Brain microvascular endothelial cell (primary cell): ENCODE measurements at places on chromosomes 1 and 21.

GRCh38 chr21:31908106-31909031 is 35.5 kb downstream of the HUNK start:
- no peak for DNase-seq

GRCh38 chr1:203791498-203791897 is 3.9 kb upstream of the ZBED6 start:
- no peak for DNase-seq

DNA sequence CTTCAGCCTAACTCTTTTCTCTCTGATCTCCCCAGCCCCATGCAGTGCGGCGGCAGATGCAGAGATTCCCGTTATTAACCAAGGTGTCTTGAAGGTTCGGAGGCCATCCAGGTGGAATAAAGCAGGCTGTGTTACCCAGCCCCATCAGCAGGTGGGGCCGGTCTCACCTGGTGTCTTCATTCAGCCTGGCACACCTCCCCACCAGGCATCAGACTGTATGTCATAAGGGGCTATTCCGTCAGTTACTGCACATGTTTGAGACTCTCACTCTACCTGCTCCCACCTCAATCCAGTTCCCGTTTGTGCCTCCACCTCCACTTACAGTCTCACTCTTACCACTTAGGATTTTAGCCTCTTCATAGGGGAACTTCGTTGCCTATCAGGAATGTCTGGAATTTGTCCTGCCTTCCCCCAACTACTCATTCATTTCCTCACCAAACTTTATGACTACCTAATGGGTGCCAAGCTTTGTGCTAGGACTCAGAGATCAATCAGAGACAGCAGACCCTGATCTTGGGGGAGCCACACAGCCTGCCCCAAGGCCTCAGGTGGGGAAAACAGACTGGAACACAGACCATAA is 170.2 kb downstream of the PLPP3 start:
- no peak for DNase-seq

- DNase-seq: no peak
Observed at GRCh38 chr1:226466296-226466695, 58.4 kb upstream of the PARP1 start.

DNA sequence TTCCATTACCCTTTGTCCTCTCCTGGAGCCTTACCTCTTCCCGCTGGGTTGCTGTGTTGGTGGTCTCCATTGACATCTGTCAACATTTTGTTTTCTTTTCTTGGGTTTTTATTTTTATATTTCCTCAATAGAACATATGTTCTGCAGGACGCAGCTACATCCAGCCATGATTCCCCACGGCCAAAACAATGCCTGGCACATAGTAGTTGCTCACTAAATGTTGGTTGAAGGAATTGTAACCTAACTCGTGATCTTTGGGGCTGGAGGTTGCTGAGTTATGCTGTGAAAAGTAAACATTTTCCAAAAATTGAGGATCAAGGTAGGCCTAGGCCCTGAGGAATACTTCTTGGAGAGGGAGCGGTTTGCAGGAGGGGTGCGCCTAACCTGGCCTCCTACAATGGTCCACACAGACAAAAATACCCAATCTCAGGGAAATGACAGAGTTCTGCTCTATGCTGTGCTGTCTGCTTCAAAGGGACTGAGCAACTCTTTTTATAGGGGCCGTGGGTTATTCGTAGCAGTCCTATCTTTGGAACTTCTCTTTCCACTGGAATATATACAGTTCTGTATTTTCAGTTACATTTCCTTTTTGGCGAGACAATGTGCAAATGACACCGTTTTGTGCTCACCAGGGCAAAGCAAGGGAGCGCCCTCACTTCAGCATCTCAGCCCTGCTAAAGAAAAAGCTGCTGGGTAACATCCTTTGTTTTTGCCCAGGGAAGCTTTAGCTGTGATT is 1.4 kb downstream of the PDPN start:
- no peak for DNase-seq

GRCh38 chr1:226670073-226670472 is 69.0 kb downstream of the ITPKB start:
- no peak for DNase-seq

DNA sequence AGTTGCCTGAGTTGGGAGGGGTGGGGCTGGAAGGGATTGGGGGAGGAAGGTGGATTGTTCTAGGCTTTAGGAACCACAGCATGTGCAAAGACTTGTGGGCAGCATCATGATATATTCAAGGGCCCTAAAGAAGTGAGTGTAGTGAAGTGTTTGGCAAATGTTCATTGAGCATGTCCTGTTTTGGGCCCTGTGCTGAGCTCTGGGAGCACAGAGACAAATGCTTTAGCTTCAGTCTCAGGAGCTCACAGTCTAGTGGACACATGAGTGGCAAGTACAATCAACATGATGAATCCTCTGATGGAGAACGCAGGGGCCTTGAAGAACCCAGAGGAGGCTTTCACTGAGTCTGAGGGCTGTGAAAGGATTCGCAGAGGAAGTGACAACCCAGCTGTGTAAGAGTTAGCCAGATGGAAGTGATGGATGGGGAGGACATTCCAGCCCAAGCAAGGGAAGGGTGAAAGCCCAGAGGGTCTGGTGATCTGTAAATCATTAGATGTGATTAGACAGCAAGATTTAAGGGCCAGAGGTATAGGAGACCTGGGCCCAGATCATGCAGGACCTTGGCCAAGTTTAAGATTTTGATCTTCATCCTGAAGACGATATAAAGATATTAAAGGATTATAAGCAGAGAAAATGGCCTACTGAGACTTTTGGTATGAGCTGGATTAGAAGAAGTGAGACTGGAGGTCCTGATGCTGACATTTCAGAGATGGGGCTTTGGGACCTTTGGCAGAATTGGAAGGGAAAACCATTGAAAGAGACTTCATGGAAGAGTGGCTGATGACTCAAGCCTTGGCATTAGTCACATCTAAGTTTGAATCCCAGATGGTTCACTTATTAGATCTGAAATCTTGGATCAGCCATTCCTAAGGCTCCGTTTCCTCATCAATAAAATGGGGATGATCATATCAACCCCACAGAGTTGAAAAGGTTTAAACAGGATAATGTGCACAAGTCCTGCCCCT is 4.6 kb downstream of the IPO13 start:
- DNase-seq: no peak

- no peak for DNase-seq
Observed at GRCh38 chr1:114263343-114263742, 109.7 kb upstream of the SYT6 start.
